ENCODE measurements at places on chromosomes 16 and 17. TPM values are rescaled to one million over a fixed set of nuclear protein-coding genes. Genes with fewer than 3 reads are reported as not detected.

- no peak for DNase-seq
These were observed 15.8 kb downstream of the TEKT1 start for GRCh38 chr17:6815775-6816174.

DNA sequence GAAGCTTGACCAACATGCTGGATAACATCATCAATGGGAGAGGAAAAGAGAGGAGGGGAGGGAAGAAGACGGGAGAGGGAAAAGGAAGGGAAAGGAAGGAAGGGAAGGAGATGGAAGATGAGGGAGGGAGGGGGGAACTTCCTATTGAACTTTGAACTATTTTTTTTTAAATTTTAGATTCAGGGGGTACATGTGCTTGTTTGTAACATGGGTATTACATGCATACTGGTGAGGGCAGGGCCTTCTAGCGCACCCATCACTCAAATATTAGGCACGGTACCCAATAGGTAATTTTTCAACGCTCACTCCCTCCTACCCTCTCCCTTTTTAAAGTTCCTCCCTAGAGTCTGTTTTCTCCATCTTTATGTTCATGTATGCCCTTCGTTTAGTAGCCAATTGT is 383.2 kb upstream of the XYLT1 start:
- no peak for DNase-seq

- no peak for DNase-seq
These were observed 1.2 kb upstream of the FLYWCH1 start for GRCh38 chr16:2910441-2910969.

GRCh38 chr16:48611329-48612137 is 1.6 kb upstream of the N4BP1 start:
- peak; percentile 90 for DNase-seq

DNA sequence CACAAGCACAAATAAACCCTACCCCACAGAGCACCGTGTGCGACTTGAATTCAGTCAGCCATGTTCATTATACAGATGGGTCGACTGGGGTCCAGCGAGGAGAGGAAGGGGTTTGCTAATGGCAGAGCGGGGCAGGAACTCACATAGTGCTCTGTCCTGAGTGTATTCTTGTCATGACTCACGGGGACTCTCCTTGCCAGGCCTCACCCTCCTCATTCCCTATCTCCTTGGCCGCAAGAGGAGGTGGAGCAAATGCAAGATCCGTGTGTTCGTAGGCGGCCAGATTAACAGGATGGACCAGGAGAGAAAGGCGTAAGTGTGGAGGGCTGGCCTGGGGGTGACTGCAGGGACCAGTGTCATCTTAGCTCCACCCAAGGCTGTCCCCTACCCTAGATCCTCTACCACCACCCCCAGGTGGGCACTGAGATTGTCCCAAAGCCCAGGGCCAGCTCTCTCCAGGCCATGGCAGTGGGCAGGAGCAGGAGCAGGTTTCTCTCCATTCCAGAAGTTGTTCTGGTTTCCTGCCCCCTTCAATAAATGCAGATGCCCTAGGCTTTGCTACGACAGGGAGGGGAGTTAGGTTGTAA is 29.4 kb downstream of the SLC12A3 start:
- DNase-seq: no peak

GRCh38 chr16:84895016-84895415 is 75.2 kb downstream of the CRISPLD2 start:
- DNase-seq: no peak

- no peak for DNase-seq
These were observed 13.8 kb upstream of the MMD start for GRCh38 chr17:55435408-55435807.

GRCh38 chr17:2063261-2064146 is 8.6 kb downstream of the HIC1 start:
- DNase-seq: no peak

- DNase-seq: peak; percentile 30
These were observed 24.8 kb downstream of the RANBP10 start for GRCh38 chr16:67781565-67781921.

GRCh38 chr17:83004791-83005380 is 74.5 kb upstream of the METRNL start:
- no peak for DNase-seq

DNA sequence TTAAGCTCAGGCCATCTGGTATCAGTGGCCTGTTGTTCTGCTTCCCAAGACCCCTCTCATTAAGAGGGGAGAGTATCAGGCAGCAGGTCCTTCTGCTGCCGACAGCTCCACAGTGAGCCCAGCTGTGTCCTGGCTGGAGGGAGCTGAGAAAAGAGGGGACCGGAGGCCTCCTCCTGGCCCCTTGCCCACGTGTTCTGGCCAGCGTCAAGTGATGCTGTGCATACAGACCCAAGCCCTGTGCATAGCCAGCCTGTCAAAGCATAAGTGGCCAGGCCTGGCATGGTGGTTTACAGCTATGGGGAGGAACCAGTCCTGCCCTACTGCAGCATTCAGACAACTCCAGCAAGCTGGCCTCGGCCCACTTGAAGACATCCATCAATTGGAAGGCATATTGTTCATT is 48.0 kb downstream of the ABCC6 start:
- DNase-seq: no peak

DNA sequence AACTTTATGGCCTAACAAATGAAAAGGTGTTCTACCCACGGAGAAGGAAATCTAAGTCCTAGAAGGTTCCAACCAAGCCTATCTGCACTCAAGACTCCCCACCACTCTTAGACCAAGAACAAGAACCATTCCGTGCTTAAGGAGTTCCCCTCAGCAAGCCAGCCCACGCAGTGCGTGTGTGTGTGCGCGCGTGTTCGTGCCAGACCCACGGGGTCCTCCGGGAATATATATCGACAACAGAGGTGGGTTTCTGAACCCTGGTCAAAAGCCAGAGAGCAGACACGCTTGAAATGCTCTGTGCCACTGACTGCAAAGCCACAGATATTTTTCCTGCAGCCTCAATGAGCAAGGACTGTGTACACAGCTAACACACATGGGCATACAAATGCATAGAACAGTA is 70.7 kb downstream of the SLC39A11 start:
- DNase-seq: no peak

GRCh38 chr17:65936013-65936412 is 255.9 kb downstream of the CEP112 start:
- DNase-seq: no peak

- no peak for DNase-seq
These were observed 6.4 kb upstream of the PRSS21 start for GRCh38 chr16:2810651-2811050.

- DNase-seq: no peak
These were observed 112.2 kb downstream of the AATF start for GRCh38 chr17:37060928-37061327.

- DNase-seq: no peak
These were observed 4.5 kb downstream of the TMEM235 start for GRCh38 chr17:78235885-78236284.

- DNase-seq: no peak
These were observed 12.5 kb downstream of the SLC43A2 start for GRCh38 chr17:1616101-1616500.

- DNase-seq: peak; percentile 3
These were observed 37.9 kb upstream of the SMIM36 start for GRCh38 chr17:55549140-55549539.

- DNase-seq: no peak
These were observed 721 bp upstream of the PCGF2 start for GRCh38 chr17:38748892-38749222.

- no peak for DNase-seq
These were observed 2.1 kb downstream of the MYH2 start for GRCh38 chr17:10547351-10547750.

DNA sequence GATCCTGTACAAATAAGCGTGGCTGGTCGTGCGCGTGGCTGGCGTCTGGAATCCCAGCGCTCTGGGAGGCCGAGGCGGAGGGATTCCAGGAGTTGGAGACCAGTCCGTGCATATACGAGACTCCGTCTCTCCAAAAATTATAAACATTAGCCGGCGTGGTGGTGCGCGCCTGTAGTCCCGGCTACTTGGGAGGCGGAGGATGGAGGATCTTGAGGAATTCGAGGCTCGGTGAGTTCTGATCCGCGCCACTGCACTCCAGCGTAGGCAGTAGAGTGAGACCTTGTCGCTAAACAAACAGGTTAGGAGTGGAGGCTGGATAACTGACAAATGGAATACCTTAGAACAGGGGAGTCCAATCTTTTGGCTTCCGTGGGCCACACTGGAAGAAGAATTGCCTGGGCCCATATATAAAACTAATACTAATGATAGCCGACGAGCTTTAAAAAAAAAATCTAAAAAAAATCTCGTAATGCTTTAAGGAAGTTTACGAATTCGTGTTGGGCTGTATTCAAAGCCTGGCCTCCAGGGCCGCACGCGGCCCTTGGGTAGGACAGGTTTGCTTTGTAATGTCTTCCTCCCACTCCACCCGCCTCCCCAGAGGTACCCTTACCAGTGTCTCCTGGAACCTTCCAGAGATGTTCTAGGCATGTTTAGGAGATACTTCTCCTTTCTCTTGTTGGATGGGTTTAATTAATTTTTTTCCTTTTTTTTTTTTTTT is 909 bp upstream of the RSL1D1 start:
- DNase-seq: peak; percentile 11

DNA sequence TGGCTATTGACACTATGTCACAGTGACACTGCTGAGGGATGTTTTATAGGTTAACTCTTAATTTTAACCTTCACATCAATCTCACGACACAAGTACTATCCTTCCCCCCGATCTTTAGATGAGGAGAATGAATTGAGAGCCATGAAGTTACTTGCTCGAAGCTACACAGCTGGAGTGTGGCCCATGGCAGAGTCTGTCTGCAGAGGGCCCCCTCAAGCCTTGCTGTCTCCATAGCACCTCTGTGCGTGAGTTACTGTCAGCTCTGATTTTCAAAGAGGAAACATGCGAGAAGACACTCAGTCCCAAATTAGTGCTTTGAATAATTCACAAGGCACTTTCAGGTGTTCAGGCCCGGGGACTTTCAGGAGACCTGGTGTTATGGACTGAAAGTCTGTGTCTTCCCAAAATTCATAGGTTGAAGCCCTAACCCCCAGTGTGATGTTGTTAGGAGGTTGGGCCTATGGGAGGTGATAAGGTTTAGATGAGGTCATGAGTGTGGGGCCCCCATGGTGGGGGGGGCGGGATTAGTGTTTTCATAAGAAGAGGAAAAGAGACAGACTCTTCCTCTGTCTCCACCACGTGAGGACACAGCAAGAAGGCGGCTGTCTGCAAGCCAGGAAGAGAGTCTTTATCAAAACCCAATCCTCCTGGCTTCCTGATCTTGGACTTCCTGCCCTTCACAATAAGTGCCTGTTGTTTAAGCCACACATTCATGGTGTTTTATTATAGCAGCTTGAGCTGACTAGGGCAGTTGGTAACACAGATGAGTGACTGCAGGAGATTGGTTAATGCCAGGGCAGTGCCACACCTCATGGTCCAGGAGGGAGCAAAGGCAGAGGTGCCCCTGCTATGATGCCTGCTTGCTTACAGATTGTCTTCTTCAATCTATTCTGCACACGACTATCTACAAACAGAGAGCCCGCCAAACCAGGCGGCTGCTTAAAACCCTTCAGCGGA is 281.8 kb downstream of the HAPSTR1 start:
- DNase-seq: no peak

DNA sequence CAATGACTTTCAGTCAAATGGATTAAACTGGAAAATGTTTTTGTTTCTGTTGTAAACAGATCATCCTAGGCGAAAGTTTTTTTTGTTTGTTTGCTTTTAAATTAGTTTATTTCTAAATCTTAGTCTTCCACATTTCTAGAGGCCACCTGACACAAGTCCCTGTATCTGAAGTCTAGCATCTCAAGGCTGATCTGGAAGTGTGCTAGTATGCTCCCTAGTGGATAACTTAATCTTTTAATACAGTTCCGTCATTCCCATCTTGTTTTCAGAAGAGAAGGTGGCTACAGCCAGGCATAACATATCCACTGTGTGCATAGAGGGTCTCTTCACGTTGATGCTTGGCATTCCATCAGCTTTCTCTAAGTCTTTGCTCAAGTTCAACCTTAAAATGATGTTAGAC is 7.6 kb downstream of the IFT20 start:
- no peak for DNase-seq

- DNase-seq: no peak
These were observed 12.2 kb downstream of the N4BP1 start for GRCh38 chr16:48597563-48598387.

GRCh38 chr16:13296206-13296605 is 394.8 kb downstream of the SHISA9 start:
- no peak for DNase-seq

DNA sequence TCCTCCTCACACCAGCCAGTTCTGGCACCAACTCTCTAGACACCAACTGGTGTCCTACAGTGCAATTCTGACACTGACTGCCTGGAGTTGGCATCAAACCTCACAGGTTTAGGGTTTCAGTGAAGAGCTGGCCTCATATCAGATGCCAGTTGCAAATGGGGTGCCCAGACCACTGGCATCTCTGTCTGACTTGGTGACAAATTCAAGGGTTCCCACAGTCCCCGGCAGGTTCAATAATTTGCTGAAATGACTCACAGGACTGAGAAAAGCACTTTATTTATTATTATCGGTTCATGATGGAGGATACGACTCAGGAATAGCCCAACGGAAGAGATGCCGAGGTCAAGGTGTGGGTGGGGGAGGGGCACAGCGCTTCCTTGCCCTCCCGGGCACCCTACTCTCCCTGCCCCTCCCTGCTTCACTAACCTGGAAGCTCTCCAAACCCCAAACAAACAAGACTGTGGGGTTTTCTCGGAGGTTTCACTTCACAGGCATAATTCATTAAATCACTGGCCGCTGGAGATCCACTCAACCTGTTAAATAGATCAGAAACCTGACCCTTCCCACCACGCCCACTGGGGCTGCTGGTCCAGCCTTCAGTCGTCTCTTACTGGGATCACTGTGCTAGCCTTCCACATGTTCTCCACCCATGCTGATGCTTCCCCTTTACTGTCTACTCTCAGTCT is 1.7 kb upstream of the NLRP1 start:
- DNase-seq: no peak

DNA sequence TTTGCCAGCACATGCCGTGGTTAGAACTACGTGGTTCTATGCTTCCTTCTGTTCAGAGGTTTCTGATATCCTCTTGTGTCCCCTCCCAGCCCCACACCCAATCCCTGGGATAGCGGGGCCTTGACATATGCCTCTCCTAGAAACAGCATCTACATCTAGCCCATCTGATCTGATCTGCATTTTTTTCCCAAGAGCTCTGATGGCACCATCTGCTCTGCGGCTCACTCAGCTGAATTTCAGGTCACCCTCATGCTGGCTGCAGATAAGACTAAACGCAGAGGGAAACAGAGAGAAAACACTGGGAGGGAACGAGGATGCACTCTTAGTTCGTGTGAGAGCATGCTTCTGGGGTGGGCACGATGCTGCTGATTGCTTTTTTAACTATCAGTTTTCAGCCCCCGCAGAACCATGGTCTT is 10.7 kb downstream of the WIPI1 start:
- DNase-seq: no peak

- DNase-seq: no peak
These were observed 641 bp downstream of the KRTAP9-1 start for GRCh38 chr17:41190328-41190727.

Gene TMEM114
- not detected for total RNA-seq

Gene TNFRSF17
- total RNA-seq: not detected

Gene ANKRD40CL
- total RNA-seq: not detected

Gene LLGL1
- 13.6 TPM for total RNA-seq

Gene SECTM1
- total RNA-seq: 5.1 TPM

Gene STH
- total RNA-seq: not detected

Gene RPH3AL
- total RNA-seq: 2.0 TPM

Gene TNS4
- not detected for total RNA-seq

Gene PRAC1
- total RNA-seq: not detected

Gene ABCA9
- 0.29 TPM for total RNA-seq
